HT1080 (cell line): ENCODE measurements at places on chromosomes 2 and 18.

DNA sequence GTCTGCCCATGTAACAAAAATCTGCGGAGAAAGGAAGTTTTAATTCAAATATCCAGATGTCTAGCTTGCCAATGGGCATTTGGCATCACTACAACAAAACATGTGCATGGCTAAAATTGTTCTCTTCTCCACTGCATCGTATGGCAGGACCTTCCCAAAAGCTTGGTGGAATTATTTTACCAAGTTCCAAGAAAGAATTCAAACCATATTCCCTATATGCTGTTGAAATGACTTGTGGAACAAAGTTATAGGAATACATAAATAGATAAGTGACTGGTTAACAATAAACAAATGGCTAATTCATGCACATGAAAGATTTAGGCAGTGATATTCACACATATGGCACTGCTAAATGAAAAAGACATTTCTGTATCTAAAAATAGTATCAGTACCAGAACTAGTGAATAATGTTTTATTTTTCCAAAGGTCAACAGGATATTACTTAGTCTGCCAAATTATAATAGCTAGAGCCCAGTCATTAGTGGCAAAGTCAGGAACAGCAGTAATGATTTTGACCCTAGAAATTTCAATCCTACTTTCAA is 425.4 kb upstream of the VRK2 start:
- DNase-seq = no peak

- DNase-seq = no peak
These were observed 11.7 kb downstream of the CREG2 start for GRCh38 chr2:101375653-101376052.

DNA sequence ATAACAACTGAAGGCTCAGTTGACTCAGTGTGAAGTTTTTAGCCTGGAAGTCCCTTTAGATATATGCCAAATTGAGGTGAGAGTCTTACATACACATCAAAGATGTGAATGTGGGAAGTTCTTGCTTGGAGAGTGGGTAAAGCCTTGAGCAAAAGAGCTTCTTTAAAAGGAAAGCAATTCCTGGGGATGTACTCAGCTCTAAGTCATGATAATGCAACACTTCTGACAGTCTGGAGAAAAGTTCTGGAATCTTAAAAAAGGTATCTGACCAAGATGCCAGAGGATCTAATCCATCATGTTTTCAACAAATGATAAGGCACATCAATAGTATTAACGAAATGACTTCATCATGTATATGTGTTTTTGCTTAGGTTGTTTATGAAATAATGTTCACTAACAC is 351.2 kb downstream of the CDH19 start:
- no peak for DNase-seq

DNA sequence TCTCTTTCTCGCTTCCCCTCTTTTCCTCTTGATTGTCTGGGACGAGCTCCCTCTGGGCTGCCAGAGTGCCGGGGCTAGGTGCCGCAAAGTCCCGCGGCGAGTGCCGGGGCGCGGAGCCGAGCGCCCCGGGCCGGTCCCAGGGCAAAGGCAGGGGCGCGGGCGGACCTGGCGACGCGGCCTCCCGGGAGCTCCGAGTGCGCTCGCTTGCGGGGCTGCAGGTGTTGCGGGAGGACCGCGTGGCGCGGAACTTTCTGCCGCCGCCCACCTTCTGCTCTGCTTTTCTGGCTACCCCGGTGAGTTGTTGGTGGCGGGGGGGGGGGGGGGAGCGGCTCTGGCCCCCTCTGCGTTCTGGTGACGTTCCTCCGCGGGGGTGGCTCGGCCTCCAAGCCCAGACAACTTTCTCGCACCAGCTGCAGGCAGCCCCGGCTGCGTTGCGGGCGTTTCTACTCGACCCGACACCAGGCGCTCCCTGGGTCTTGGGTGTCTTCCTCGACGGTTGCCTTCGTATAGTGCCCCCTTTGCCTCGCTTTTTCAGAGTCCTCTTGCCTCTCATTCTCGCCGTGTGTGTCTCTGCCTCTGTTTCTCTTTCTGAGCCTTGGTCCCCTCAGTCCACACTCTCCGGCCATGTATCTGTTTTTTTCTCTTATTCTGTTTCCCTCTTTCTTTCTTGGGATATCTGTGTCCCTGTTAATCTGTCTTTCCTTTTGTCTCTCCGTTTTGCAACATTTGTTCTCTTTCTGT is 759 bp downstream of the GALNT13 start:
- no peak for DNase-seq
